NCI-H2107 (cell line): ENCODE measurements at places on chromosomes 16 and 17.

GRCh38 chr16:47018223-47018891 is 44.9 kb upstream of the DNAJA2 start:
- DNase-seq = no peak

GRCh38 chr17:65085397-65085796 is 28.9 kb upstream of the GNA13 start:
- no peak for DNase-seq

GRCh38 chr16:74743668-74744299 is 30.8 kb downstream of the FA2H start:
- DNase-seq = peak; percentile 70

GRCh38 chr17:28873839-28874238 is 19.0 kb downstream of the ERAL1 start:
- DNase-seq = no peak

- DNase-seq = no peak
Observed at GRCh38 chr17:37218849-37219248, 156.9 kb upstream of the C17orf78 start.

- DNase-seq = peak; percentile 67
Observed at GRCh38 chr16:71358464-71358998, at the start of gene CALB2. Gene CALB2 (plus strand): TSS chr16:71358723. CDS start chr16:71358793, 70 bp downstream.
